ENCODE measurements at places on chromosomes 12 and 14.

DNA sequence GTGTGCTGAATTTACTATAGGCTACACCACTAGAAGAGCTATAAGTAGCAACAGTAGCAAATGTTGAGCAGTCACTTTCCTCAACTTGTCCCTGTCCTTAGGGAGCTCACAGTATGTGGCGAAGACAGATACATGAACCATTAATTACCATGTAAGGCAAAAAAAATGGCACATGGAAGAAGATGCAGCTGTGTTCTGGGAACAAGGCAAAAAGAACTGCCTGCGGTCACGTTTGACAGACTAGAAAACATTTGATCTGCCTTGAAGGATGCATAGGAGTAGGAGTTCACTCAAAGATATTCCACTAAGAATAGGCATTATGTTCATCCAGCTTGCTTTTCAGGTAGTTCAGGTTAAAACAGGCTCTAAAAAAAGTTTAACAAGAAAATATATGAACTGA lies 46.5 kb upstream of the IFNG-AS1 start:
- no peak overlapping the region for H3K27ac ChIP-seq
- H3K27me3 ChIP-seq: no peaks in the 10 kb centered on the region
- H3K36me3 ChIP-seq: no peaks in the 10 kb centered on the region

DNA sequence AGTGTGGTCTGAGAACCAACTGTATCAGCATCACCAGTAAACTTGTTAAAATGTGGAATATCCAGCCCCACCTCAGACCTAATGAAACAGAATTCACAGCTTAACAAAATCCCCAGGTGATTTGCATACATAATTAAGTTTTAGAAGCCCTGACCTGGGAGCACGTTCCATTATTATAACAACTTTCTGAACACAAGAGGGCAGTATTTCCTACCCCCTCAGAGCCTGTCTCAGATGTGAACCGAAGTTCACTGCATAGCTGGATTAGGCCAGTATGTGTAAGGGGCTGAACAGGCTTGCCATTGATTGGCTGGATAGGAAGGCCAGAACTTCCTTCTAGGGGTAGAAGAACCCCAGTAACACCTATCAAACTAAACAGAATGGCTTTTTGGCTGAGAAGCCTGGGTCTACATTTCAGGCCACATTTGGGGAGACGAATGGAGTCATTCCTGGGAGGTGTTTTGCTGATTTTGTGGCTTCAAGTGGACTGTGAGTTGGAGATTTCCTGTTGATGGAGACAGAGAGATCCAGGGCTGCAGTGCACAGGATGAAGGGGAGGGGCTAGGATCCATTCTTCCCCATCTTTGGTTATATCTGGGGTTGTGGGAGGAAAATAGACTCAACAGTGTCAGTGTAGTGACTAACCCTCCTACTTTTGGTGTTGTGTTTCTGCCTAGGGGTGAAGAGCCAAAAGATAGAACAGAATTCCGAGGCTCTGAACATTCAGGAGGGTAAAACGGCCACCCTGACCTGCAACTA lies 94.7 kb upstream of the OR4E1 start:
- no peak overlapping the region for H3K4me3 ChIP-seq
- no peak overlapping the region for H3K27ac ChIP-seq
- no peaks in the 10 kb centered on the region for H3K27me3 ChIP-seq
- H3K36me3 ChIP-seq: no peaks in the 10 kb centered on the region
- no peak for DNase-seq
- H3K4me1 ChIP-seq: no peaks in the 10 kb centered on the region

GRCh38 chr12:10331642-10332239 lies 24.1 kb downstream of the KLRD1 start:
- no peaks in the 10 kb centered on the region for H3K36me3 ChIP-seq
- DNase-seq: no peak
- no peaks in the 10 kb centered on the region for H3K27me3 ChIP-seq
- H3K4me1 ChIP-seq: no peaks in the 10 kb centered on the region
- no peak overlapping the region for H3K4me3 ChIP-seq

DNA sequence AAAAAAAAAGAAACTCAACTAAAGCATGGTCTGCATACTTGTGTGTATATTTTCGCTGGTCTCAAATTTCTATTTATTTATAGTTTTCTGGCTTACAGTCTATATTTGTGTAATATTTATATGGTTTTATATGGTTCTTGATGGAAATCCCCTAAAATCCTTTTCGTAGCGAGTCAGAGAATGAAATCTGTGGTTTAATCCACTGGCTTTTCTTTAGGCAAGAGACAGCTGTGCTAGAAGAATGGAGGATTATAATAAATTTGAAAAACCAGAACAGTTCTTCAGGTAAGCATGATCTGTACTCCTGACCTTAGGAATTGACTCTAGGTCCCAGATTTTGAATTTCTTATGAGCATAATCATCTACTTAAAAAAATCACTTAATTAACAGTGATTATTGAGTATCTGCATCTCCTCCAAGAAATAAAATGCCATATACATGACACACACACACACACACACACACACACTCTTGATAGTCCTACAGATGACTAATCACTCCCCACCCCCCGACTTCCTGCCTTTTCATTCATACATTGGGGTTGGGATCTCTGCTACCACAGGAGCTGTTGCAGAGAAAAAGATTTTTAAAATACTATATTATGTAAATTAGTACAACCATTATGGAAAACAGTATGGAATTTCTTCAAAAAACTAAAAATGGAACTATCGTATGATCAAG lies 113.4 kb downstream of the CRADD start:
- no peaks in the 10 kb centered on the region for H3K27me3 ChIP-seq
- H3K36me3 ChIP-seq: no peaks in the 10 kb centered on the region
- H3K27ac ChIP-seq: no peak overlapping the region
- no peak overlapping the region for H3K4me3 ChIP-seq
- DNase-seq: no peak
- peaks cover 3% of the 10 kb centered on the region for H3K4me1 ChIP-seq

DNA sequence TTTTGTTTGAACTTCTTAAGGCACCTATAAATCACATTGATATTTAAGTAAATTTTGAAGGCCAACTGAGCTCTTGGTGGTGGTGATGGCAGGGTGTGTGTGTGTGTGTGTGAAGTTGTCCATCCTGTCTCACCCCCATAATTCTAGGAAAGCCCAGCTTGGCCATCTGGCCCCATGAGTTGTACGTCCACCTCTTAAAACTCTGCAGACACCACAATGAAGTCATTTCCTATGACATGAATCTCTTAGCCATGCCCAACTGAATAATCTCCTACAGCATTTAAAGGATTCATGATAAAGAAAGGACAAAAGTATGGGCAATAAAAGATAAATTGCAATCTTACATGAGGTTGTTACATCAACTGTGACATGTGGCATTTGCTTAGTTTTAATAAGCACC lies 123.4 kb downstream of the TTC7B start:
- no peaks in the 10 kb centered on the region for H3K36me3 ChIP-seq
- peaks cover 17% of the 10 kb centered on the region for H3K4me1 ChIP-seq
- no peak overlapping the region for H3K27ac ChIP-seq
- no peak for DNase-seq
- H3K4me3 ChIP-seq: no peak overlapping the region

- no peaks in the 10 kb centered on the region for H3K27me3 ChIP-seq
- H3K4me3 ChIP-seq: no peak overlapping the region
- DNase-seq: no peak
- H3K27ac ChIP-seq: no peak overlapping the region
- no peaks in the 10 kb centered on the region for H3K36me3 ChIP-seq
- no peaks in the 10 kb centered on the region for H3K4me1 ChIP-seq
These were observed 61.7 kb upstream of the DLK1 start for GRCh38 chr14:100664841-100665510.

DNA sequence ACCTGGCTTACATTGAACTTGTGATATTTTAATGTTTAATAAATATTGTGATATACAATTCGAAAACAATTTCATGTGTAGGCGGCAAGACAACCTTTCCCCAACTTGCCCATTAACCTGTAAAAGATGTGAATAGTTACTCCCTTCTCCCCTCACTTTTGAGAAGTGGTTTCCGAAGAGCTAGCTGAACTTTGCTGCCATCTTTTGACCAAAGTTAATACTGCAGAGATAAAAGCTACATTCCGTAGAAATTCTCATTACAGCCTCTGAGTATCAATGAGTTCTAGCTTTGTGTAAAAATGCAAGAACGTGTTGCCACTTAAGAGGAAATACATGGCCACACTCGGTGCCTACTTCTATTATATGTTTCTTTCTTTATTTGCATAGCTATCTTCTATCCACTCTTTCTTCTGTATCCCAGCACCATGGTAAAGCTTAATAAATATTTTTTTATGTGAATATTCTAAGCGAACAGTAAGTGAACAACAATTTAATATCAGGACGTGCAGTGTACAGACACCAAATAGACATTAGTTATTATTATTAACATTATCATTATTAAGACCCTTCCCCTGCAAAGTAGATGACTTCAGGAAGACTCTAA lies 105.1 kb upstream of the TMEM260 start:
- no peaks in the 10 kb centered on the region for H3K27me3 ChIP-seq
- H3K4me1 ChIP-seq: no peaks in the 10 kb centered on the region
- no peaks in the 10 kb centered on the region for H3K36me3 ChIP-seq
- no peak for DNase-seq

- no peak overlapping the region for H3K4me3 ChIP-seq
- DNase-seq: no peak
- peak overlapping the region; percentile 84 for H3K27ac ChIP-seq
- H3K27me3 ChIP-seq: no peaks in the 10 kb centered on the region
- H3K36me3 ChIP-seq: no peaks in the 10 kb centered on the region
- H3K4me1 ChIP-seq: peaks cover 5% of the 10 kb centered on the region
These were observed 81.8 kb downstream of the TSPAN9 start for GRCh38 chr12:3158851-3159465.

- H3K27ac ChIP-seq: no peak overlapping the region
- DNase-seq: no peak
- peaks cover 17% of the 10 kb centered on the region for H3K4me1 ChIP-seq
- no peak overlapping the region for H3K4me3 ChIP-seq
- no peaks in the 10 kb centered on the region for H3K36me3 ChIP-seq
These were observed 57.9 kb downstream of the PPP2R5C start for GRCh38 chr14:101819251-101819990.

DNA sequence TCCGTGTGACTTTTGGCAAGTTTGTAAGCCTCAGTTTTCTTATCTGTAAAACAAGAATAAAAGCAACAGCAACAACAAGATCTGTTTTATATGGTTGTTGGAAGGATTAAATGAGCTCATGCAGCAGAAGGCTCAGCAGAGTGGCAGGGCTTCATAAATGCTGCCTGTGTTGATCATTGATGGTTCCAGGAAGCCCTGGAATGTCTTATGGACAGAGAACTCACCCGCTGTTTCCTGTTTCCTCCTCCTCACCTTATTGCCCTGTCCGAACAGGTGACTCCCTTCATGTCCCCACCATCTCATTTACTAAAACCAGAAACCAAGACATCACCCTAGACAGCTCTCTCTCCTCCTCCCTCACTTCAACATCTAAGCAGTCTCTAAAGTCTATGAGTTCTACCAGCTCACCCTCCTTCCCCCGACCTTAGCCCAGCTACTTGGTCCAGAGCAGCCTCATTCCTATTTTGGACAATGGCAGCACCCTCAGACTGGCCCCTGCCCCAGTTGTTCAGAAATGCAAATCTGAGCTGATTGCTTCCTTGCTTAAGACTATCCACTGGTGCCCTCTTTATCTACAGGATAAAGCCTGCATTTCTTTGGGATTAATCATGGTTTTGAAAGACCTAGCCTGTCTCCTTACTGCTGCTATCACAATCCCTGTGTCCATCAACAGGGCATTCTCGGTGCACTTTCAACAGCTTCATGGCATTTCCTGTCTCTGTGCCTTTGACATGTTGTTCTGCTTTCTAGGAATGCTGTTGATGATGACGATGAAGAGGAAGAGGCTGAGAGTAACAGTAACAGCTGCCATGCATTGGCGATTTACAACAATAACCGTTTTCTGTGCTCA lies 21.4 kb upstream of the GSG1 start:
- no peaks in the 10 kb centered on the region for H3K27me3 ChIP-seq
- no peaks in the 10 kb centered on the region for H3K4me1 ChIP-seq

- peaks cover 20% of the 10 kb centered on the region for H3K36me3 ChIP-seq
- no peak overlapping the region for H3K4me3 ChIP-seq
- no peak for DNase-seq
- no peak overlapping the region for H3K27ac ChIP-seq
- no peaks in the 10 kb centered on the region for H3K27me3 ChIP-seq
- H3K4me1 ChIP-seq: no peaks in the 10 kb centered on the region
These were observed 18.8 kb downstream of the MVK start for GRCh38 chr12:109592195-109592904.

DNA sequence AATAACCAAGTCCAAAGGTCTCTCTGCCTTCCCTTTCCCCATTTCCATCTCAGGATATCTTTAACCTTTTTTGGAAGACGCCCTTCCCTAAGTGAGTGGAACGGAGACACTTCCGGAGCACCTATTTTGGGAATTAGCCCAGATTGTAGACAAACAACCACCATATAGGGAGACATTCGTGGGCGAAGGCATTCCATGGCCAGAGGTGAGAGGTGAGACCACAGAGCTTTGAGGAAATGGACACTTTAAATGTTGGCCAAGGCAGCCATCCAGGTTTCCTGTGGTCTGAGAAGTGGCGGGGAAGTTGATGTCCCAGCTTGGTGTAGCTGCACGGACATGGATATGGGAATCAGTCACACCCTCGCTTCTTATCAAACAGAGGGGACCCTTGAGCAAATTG lies 69.4 kb upstream of the BDKRB2 start:
- no peak overlapping the region for H3K4me3 ChIP-seq
- no peak for DNase-seq
- H3K27ac ChIP-seq: no peak overlapping the region
- H3K36me3 ChIP-seq: no peaks in the 10 kb centered on the region

DNA sequence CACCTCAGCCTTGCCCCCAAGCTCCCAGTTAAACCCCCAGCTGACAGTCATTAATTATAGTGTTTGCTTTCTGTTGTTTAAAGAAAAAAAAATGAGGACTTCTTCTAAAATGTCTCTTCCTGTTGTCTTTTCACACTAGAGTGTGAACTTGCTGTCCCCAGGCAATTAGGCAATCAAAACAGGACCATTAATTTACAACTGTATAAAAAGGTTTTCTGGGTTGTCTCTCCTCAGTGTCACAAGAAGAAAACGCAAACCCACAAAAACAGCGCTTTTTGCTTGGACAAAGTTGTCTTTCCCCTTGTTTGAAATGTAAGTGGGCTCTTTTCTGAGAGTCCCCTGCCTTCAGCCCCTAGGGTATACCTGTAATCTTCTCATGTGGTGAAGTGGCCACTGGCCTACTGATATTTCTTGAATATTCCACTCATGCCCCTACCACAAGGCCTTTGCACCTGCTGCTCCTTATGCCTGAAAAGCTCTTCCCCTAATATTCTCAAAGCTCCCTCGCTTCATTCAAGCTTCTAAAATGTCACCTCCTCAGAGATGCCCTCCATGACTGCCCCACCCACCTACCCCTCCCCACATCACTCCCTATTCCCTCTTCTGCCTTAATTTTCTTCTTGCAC lies 158.9 kb upstream of the PWP1 start:
- H3K27ac ChIP-seq: no peak overlapping the region
- H3K27me3 ChIP-seq: no peaks in the 10 kb centered on the region
- H3K4me1 ChIP-seq: no peaks in the 10 kb centered on the region
- H3K36me3 ChIP-seq: no peaks in the 10 kb centered on the region
- DNase-seq: no peak
